Activated T-cell treated with anti-CD3 and anti-CD28 coated beads, Interleukin-2, amount 50 U/mL, for 24 hours (primary cell): ENCODE measurements at places on chromosomes 1 and 21.

- no peak for DNase-seq
Observed at GRCh38 chr1:184027826-184028695, 9.5 kb downstream of the COLGALT2 start.

DNA sequence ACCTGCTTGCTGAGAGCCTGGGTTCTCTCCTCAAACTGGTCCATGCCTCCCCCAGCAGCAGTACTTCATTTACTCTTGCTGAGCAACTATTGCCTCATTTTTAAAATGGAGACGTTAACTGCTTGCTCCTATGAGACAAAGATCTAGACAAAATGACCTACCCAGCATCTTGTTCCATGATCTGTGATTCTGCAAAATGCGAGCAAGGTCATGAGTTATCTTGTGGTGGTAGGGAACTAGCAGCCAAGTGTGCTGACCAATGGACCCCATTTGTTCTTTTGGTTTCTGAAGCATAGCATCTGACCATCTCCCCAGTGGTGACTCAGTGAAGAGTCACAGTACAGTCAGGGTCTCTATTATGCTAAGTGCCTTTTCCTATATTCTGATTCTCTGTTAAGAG lies 40.4 kb downstream of the TBX15 start:
- DNase-seq = no peak

DNA sequence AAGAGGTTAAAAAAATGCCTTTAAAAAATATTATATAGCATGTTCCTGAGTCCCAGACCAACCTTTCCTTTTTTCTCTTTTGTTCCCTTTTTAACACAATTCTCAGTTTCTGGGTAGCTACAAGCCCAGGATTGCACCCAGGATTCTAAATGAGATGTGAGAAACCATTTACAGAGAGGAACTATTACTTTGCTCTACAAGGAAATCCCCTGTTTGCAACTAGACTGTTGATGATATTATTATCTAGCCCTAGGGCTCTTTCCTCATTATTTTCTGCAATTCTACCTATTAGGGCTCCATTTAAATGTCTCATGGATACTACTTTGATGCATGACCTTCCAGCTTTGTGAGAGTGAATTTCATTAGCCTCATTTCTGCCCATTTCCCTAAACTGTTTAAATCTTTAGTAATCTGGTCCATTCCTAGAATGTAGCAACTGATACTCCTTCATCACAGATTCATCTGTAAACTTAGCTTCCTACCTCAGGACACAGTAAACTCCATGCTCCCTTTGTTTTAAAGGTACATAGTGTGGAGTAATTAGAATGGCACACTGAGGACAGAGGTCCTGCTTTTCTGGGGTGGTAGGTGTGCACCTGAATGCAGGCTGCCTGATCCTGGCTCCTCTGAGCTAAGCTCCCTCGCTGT lies 7.1 kb upstream of the KIF14 start:
- DNase-seq = no peak

DNA sequence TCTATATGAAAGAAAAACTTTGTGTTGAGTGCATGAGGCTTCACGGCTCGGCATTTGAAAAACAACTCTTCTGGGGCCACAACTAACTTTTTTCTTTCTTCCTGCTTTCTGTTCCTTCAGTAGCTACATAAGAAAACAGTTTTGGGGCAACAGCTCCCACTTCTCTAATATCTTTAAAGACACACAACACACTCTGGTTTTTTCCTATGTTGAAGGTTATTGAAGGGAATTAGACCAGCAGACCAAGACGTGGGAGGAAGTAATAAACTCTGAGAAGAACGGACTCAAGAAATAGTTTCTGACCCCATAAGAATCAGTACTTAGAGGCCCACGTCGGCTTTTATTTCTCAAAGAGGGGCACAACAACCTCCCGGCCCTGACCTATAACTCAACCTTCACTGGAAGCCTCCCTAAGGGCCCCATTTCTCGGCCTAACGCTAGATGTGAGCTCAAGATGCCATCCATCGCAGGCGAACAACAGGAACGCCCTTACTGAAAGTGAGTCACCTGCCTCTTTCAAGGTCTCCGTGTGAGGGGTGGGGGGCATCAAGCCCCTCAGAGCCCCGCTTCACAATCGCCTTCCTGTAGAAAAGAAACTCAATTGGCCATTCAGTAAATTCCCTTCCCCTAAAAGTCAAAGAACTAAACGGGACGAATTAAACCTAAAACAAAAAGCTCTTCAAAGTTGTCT lies 844 bp downstream of the ZMYM6 start:
- DNase-seq = peak; percentile 67

DNA sequence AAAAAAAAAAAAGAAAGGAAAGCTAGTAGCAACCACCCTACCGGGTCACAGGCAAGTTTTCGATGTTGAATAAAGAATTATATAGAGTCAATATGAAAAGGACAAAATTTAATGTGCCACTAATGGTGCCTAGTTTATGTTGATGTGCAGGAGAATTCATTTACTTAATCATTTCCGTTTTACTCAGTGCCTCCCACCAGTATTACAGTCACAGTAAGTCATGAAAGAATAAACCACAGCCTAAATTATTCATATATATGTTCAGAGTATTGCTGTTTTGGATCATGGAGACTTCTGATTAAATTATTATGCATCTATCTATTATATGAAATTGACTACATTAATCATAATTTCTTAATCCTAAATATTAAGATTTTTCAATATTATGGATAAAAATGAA lies 35.3 kb downstream of the FNBP1L start:
- DNase-seq = no peak
